PC-9 (cell line): ENCODE measurements at places on chromosomes 6 and 20. TPM values are rescaled to one million over a fixed set of nuclear protein-coding genes. Genes with fewer than 3 reads are reported as not detected.
A peak's percentile ranks its signal among the peaks of the same experiment; 100 is the strongest.

- H3K4me3 ChIP-seq = no peak overlapping the region
- DNase-seq = no peak
- H3K27me3 ChIP-seq = no peaks in the 10 kb centered on the region
- H3K27ac ChIP-seq = no peak overlapping the region
- peaks cover under 1% of the 10 kb centered on the region; the same call in 1 of the 2 replicates for H3K4me1 ChIP-seq
These were observed 84.5 kb downstream of the PSMG4 start for GRCh38 chr6:3343089-3343883.

Gene LST1
- 1.6 TPM in 2 replicates for total RNA-seq

Gene PRKN
- total RNA-seq = not detected in 2 replicates

DNA sequence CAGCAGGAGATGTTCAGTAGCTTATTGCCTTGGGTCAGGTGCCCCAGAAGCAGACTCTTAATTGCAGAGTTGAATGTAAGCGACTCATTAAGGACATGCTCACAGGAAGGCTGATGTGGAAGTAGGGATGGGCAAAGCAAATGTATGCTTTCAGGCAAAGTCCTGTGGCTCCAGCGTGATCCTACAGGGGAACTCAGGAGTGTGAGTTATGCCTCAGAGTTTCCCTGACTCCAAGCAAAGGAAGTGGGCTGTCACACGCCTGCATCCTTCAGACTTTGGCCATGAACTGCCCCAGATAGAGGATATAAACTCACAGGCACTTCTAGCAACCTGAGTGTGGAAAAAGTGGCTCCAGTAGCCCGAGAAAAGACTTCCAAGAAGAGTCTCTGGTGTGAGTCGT is 64.9 kb upstream of the ZNF133 start:
- DNase-seq = peak; percentile 4
- no peaks in the 10 kb centered on the region for H3K36me3 ChIP-seq
- H3K27me3 ChIP-seq = no peaks in the 10 kb centered on the region
- no peak overlapping the region for H3K4me3 ChIP-seq

DNA sequence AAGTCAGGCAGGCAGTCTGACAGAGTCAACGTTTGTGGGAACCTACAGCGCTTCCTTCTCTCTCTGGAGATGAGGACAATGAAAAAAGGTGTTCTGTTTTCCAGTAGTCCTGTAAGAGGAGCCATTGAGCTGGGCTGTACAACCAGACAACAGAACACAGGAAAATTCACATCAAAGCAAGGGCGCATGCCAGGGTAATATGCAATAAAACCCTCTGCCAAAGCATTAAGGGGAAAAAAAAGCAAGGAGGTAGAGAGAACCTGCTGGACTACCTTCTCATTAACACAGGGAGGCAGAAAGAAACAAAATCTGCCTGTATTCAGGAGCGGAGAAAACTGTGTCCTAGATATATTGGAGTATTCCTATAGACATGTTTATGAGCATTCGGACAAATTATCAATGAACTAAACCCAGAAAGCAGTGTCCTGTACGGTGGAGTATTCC is 1.3 kb downstream of the RNF24 start:
- H3K27me3 ChIP-seq = no peaks in the 10 kb centered on the region
- H3K4me1 ChIP-seq = peaks cover 55% of the 10 kb centered on the region
- peaks cover 8% of the 10 kb centered on the region; the same call in 1 of the 2 replicates for H3K36me3 ChIP-seq
- peak; percentile 90 for DNase-seq
- H3K27ac ChIP-seq = peak overlapping the region; percentile 62
- H3K4me3 ChIP-seq = peak overlapping the region; percentile 92

GRCh38 chr6:77512554-77512953 is 49.3 kb upstream of the HTR1B start:
- no peaks in the 10 kb centered on the region for H3K36me3 ChIP-seq
- no peaks in the 10 kb centered on the region for H3K27me3 ChIP-seq
- no peak for DNase-seq
- H3K27ac ChIP-seq = no peak overlapping the region
- no peak overlapping the region for H3K4me3 ChIP-seq
- no peaks in the 10 kb centered on the region for H3K4me1 ChIP-seq

DNA sequence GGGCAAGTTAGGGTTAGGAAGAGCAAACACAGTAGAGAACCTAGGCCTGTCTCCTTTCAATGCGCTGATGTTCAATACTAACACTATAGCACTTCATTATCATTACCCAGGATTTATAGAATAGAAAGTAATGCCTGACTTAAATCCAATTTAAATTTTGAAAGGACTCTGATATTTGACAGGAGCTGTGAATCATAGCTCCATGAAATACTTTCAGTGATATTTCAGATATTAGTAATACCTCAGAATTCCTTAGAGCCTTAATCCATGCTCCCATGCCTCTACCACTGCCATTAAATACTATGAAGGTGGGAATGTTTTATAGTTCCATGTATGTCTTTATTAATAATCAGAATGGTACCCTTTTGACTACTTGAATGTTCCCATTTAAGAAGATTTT is 530.2 kb downstream of the BCKDHB start:
- DNase-seq = no peak
- no peak overlapping the region for H3K4me3 ChIP-seq
- H3K4me1 ChIP-seq = no peaks in the 10 kb centered on the region
- H3K27ac ChIP-seq = no peak overlapping the region

DNA sequence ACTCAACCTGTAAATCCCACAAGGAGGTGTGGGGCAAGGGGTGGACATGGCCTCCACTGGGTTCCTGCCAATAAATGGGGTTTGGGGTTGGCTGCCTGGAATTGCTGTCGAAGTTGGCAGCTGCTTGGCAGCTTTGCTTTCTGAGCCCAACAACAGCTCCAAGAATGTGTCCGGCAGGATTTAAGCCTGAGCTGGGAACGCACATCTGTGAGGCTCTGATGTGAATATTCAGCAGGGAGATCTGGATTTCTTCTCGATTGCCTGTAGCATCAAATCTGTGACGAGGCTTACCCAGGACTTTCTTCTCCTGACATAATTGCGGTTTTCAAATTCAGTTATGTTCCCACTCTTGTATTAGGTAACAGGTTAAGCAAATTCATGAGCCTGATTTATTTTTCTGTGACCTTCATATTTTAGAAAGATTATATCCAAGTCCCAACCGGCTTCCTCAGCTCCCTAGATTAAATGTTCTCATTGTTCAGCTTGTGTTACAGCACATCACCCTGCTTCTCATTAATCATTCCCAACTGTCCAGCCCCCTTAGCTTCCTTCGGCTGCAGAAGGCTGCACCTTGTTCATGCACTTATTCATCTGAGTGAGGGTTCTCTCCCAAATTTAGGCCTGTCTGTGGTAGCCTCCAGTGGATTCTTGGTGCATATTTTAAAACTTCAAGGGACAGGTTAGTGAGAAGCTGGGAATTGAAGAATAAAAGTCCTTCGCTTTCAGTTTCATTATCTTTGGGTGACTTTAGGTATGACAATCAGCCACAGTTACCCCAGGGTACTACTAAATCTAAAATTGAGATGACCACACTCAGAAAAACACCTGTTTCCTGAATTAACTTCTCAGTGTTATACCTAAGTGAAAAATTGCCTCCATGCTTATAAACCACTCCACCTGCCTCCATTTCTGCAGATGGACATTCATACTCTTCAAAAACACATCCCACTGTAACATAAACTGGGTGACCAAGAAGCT is 310.0 kb downstream of the ESR1 start:
- H3K27ac ChIP-seq = no peak overlapping the region
- H3K4me3 ChIP-seq = no peak overlapping the region
- DNase-seq = no peak
- no peaks in the 10 kb centered on the region for H3K4me1 ChIP-seq
- no peaks in the 10 kb centered on the region for H3K27me3 ChIP-seq
- H3K36me3 ChIP-seq = no peaks in the 10 kb centered on the region

- H3K4me1 ChIP-seq = no peaks in the 10 kb centered on the region
- no peak overlapping the region for H3K4me3 ChIP-seq
- no peaks in the 10 kb centered on the region for H3K27me3 ChIP-seq
- DNase-seq = no peak
- H3K27ac ChIP-seq = no peak overlapping the region
- H3K36me3 ChIP-seq = no peaks in the 10 kb centered on the region
These were observed 97.9 kb upstream of the PRL start for GRCh38 chr6:22394691-22395090.

GRCh38 chr6:119470893-119471542 is 121.5 kb upstream of the MAN1A1 start:
- H3K4me1 ChIP-seq = 0 out of 2 replicates have a peak, but pooled peaks cover 5% of the 10 kb centered on the region
- no peak overlapping the region for H3K27ac ChIP-seq
- no peak for DNase-seq
- H3K4me3 ChIP-seq = no peak overlapping the region

DNA sequence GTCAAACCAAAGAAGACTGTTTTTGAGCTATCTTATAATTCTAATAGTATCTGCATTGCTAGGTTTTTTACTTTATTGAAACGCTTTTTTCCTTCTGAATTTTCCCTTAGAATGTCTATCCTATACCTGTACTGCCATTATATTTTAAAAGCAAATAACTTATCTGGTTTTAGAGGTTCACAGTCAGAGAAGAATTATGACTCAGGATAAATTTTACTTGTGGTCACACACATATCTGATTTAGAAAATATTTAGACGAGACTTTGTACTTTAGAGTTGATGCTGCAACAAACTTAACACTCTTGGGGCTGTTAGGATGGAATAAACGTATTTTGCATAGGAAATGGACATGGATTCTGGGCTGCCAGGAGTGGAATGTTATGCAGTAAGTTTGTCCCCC is 33.0 kb downstream of the LMBRD1 start:
- H3K4me3 ChIP-seq = no peak overlapping the region
- H3K27ac ChIP-seq = no peak overlapping the region
- no peak for DNase-seq
- no peaks in the 10 kb centered on the region for H3K4me1 ChIP-seq
- no peaks in the 10 kb centered on the region for H3K27me3 ChIP-seq
- H3K36me3 ChIP-seq = no peaks in the 10 kb centered on the region

DNA sequence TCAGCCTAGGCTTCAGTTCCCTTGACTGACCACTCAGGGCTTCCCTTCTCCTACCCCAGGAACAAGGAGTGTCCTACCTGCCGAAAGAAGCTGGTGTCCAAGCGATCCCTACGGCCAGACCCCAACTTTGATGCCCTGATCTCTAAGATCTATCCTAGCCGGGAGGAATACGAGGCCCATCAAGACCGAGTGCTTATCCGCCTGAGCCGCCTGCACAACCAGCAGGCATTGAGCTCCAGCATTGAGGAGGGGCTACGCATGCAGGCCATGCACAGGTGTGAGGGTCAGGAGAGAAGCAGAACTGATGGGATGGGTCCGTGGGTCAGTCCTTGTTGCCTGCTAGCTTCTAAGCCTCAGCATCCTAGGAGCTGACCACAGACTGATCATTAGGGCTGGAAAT is 1.6 kb downstream of the RING1 start:
- H3K36me3 ChIP-seq = 0 out of 2 replicates have a peak, but pooled peaks cover 8% of the 10 kb centered on the region
- H3K27me3 ChIP-seq = no peaks in the 10 kb centered on the region
- no peak for DNase-seq
- no peak overlapping the region for H3K27ac ChIP-seq
